ENCODE measurements at places on chromosomes 2 and 18.

DNA sequence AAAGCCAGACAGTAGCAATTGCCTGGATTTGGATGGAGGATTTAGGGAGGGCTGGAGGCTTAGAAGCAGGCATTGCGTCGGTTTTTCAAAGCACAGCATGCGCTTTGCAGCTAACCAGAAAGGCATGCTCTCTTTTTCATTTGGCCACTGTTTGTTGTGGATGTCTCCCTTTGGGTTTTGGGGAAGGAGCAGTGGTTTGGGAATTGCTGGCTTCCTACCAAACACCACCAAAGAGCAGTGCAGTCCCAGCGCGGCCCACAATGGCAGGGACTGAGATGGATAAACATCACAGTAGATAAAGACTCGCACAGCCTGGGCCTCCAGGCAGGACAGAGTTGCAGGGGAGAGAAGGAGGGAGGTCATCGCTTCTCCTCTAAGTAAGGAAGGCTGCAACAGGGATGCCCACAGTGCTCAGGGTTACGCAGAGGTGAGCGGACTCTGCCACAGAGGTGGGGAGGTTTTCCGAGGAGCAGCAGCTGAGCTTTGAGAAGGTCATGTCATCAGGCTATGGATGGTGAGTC lies 148.5 kb downstream of the MYT1L start:
- no peak for DNase-seq

GRCh38 chr2:106965611-106966010 lies 79.6 kb upstream of the ST6GAL2 start:
- no peak for DNase-seq

DNA sequence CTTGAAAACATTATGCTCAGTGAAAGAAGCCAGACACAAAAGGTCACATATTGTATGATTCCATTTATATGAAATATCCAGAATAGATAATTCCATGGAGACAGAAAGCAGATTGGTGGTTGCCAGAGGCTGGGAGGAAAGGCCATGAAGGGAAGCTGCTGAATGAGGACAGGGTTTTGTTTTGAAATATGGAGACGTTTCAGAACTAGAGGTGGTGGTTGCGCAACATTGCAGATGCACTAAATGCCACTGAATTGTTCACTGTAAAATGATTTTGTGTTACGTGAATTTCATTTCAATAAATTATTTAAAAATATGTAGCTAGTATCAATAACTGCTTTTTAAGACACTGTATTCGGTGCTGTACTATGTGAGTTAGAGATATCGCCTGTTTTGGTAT lies 101.7 kb upstream of the ZNF236 start:
- DNase-seq, result peak; percentile 37

GRCh38 chr2:187358531-187358930 lies 89.5 kb downstream of the CALCRL start:
- DNase-seq, result peak; percentile 33

DNA sequence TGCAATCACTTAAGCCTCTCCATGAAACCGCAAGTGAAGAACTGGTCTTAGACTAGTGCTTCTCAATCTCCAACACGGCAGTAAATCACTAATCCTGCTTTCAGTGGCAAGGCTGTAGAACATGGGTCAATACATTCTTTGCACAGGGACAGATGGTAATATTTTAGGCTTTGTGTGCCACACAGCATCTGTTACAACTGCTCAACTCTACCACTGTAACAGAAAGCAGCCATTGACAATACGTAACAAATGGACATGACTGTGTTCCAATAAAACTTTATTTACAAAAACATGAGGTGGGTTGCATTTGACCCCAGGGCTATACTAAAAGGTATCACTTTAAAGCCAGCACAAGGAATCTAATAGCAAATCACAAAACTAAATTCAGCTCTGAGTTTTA lies 51.1 kb downstream of the RNF152 start:
- no peak for DNase-seq

GRCh38 chr18:8142131-8142711 lies 467.0 kb upstream of the RAB12 start:
- peak; percentile 33 for DNase-seq

DNA sequence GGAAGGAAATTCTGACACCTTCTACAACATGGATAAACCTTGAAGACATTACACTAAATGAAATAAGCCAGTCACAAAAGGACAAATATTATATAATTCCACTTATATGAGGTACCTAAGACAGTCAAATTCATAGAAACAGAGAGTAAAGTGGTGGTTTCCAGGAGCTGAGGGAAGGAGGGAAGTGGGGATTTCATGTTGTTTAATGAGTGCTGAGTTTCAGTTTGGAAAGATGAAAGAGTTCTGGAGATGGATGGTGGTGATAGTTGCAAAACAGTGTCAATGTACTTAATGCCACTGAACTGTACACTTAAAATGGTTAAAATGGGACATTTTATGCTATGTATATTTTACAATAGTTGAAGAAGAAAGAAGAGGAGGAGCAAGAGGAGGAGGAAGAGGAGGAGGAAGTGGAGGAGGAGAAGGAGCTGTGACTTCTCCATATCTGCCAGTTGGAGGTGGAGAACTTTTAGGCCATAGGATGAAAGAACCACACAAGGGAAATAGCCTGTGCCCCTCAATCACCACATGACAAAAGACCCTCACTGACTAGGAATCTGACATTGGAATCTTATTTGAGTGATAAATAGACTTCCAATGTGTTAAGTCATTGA lies 55.3 kb upstream of the LGALSL start:
- DNase-seq, result no peak

GRCh38 chr2:107437265-107437664 lies 389.4 kb upstream of the RGPD4 start:
- DNase-seq, result no peak

DNA sequence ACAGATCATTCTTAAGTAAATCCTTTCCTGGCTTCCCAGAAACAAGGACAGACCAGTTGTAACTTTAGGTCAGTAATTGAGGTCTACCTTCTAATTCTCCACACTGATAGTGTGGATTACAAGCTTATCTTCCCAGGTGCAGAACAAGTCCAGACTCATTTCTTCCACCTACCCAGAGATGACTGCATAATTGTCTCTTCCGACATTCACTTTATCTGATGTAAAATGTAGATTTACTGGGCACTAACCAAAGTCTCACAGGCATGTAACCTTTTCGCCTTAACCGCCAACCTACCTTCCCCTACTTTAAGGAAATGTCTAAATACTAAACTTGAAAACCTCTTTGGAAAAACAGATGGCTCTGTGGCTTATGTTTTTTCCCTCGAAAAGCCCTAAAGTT lies 96.2 kb downstream of the NCK2 start:
- DNase-seq, result no peak

DNA sequence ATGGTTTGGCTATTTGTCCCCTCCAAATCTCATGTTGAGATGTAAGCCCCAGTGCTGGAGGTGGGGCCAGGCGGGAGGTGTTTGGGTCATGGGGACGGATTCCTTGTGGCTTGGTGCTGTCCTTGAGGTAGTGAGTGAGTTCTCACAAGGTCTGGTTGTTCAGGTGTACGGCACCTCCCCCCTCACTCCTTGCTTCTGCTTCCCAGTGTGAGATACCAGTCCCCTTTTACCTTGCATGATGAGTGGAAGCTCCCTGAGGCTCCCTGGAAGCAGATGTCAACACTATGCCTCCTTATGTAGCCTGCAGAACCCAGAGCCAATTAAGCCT lies 232.6 kb downstream of the LDLRAD4 start:
- no peak for DNase-seq

- peak; percentile 14 for DNase-seq
Measured at GRCh38 chr18:32911660-32912284, 138.9 kb upstream of the KLHL14 start.

DNA sequence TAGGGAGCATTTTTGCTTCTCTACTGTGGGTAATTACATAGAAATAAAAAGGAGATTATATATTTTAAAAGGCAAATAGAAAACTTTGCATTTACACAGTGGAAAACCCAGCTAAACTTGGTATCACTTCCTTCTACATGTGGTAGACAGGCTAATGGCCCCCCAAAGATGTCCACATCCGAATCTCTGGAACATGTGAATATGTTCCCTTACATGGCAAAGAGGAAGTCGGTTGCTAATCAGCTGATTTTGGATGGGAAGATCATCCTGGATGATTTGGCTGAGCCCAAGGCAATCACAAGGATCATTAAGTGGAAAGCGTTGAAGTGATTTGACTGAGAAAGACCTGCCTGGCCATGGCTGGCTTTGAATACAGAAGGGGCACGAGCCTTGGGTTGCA lies 26.2 kb downstream of the CREG2 start:
- no peak for DNase-seq

GRCh38 chr2:147440734-147441133 lies 404.1 kb upstream of the ACVR2A start:
- no peak for DNase-seq

DNA sequence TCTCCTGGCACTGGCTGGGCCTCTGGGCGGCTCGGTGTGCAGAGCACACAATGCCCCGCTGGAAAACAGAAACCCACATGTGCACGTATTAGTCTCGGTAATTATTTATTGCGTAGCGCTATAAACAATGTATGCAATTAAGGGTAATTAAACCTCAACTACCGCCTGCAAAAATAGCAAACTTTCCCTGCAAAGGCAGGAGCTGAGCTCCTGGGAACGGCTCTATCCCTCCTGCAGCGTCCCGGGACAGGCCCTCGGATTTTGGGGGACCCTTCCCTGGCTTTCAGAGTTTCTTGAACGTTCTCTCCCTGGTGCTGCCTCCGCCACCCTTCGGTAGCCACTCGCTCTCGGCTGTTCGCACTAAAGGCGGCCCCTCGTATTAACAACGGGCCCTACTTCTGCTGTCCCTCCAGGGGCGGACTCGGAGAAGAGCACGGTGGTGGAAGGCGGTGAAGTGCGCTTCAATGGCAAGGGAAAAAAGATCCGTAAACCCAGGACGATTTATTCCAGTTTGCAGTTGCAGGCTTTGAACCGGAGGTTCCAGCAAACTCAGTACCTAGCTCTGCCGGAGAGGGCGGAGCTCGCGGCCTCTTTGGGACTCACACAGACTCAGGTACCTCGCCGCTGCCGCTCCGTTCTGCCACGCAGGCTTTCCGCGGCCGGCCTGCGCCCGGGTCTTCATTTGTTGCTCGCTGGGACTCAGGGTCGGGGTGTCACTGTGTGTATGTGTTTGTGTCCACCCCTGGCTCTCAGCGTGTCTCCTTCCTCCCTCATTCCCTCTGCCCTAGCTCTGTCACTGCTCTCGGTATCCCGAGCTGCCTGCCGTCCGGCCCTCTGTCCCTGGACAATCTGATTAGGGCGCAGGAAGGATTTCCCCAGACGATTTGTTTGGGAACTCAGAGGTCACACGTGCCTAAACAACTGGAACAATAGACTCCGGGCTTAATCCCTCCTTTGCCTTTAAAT lies 1.2 kb downstream of the DLX1 start:
- DNase-seq, result no peak

- no peak for DNase-seq
Measured at GRCh38 chr2:139031722-139032121, 251.5 kb upstream of the NXPH2 start.

DNA sequence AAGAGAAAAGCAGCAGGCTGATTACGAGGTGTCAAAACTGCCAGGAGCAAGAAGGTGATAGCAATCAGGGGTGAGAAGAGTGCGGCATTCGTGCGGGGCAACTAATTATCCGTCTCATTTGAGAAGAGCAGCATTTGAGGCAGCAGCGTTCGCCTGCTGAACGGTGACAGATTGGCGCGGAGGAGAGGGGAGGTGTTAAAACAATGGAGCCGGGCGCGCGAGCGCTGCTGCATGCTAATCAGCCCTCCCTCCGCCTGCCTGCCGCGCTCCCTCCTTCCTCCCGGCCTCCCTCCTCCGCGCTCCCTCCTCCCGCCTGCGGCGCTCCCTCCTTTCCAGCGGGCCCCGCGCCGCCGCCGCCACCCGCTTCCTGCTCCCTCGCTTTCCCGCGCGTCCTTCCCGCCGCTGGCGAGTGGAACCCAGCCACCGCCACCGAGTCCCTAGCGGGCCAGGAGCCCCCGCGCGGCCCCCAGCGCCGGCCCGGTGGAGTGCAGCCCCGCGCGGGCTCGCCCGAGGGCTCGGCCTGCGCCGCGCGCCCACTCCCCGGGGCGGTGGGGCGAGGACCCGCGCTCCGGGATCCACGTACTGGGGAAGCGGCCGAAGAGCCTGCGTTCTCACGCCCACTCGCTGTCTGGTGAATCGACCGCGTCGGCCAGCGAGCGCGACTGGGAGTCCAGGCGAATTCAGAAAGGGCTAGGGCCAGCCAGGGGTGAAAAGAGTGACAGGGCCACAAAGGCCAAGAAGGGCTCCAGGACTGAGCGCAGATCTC lies 69.5 kb upstream of the PSMD14 start:
- DNase-seq, result peak; percentile 47

DNA sequence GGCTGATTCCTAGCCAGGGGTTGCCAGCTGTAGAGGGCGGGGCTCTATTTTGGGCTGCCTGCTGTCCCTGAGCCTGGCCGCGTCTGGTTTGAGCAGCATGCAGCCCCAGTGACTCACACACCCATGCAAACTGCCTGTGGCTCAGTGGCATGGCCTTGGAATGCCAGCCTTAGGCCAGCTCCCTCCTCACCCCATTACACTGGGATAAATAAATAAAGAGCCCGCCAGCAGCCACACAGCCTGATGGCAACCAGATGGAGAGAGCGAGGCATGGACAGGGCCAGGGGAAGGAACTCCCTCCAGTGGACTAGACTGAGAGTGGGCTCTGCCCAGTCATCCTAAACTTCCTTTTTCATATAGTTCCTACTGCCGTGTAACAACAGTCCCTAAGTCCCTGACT lies 18.3 kb downstream of the NHEJ1 start:
- peak; percentile 69 for DNase-seq

- DNase-seq, result no peak
Measured at GRCh38 chr2:126244937-126245336, 411.0 kb upstream of the GYPC start.

DNA sequence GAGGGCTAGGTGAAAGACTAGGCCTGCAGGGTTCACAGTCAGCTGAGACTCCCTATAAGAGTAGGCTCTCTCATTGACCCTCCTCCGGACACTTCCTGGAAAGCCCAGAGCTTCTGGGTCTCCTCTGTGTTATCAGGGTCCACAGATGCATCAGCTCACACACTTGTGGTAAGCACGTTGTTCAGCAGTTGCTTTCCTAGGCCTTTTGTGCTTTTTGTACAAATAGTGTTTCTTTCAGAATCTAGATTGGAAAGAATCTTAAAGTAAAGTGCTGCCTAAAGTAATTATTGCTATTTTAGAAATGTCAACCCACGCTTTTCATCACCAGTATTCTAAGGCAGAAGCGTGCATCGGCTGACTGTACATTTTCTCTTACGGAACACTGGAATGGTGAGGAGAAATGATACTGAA lies 15.5 kb downstream of the SLC9A2 start:
- DNase-seq, result no peak

DNA sequence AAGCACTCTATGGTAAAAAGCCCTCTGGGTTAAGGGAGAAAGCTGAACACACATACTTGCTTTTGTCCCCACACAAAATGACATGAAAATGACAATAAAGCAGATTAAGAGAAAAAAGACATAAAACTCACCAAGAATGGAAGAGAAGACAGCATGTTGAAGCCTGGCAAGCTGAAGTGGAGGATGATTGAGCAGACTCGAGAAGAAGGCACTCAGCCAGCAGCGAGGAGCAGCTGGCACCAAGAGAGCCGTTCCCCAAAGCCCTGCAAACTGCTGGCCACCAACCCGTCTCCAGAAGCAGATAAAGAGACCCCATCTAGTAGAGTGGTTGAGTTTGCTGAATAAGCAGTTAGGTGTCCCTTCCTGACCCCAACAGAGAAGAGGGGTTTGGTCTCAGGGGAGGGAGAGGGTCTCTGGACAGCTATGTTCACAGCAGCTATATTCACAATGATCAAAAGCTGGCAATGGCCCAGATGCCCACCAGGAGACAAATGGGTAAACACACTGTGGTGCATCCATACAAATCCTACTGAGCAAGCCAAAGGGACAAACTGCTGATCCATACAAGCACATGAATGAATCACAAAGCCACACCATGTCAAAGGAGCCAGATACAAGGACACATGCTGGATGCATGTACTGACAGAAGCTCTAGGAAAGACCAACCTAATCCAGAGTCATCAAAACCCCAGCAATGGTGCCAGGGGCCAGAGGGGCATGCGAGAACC lies 36.9 kb downstream of the FAM168B start:
- DNase-seq, result no peak

All from amniotic epithelial cell (primary cell).